Thoracic aorta (tissue), 2 donors: ENCODE measurements at places on chromosomes 16 and 17.
A peak's percentile ranks its signal among the peaks of the same experiment; 100 is the strongest.

DNA sequence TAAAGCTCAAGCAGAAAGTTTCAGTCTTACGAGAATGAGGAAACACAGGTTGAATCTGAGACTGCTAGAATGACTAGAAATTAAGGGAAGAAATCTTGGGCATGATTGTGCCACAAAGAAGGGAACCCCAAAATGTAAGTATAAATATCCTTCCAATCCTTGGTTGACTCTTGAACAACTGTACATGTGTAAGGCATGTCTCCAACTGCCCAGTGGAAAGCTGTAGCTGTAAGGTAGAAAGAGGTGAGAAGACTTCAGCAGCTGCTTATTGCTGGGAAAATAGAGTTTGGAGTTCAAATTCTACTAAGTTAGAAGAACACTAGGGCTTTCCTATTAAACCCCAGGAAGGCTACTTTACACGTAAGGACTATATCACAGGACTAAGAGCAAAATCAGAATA lies 59.7 kb upstream of the NACA2 start:
- no peaks in the 10 kb centered on the region for H3K4me1 ChIP-seq
- DNase-seq: no peak
- no peak overlapping the region for H3K4me3 ChIP-seq
- H3K36me3 ChIP-seq: no peaks in the 10 kb centered on the region

- peaks cover 29% of the 10 kb centered on the region for H3K4me1 ChIP-seq
- H3K36me3 ChIP-seq: peaks cover 9% of the 10 kb centered on the region
- no peak for DNase-seq
Measured at GRCh38 chr16:57799600-57800199, 2.6 kb downstream of the KIFC3 start.

GRCh38 chr17:56688151-56688550 lies 94.7 kb downstream of the NOG start:
- H3K4me3 ChIP-seq: no peak overlapping the region
- no peaks in the 10 kb centered on the region for H3K36me3 ChIP-seq
- DNase-seq: no peak
- no peaks in the 10 kb centered on the region for H3K27me3 ChIP-seq

DNA sequence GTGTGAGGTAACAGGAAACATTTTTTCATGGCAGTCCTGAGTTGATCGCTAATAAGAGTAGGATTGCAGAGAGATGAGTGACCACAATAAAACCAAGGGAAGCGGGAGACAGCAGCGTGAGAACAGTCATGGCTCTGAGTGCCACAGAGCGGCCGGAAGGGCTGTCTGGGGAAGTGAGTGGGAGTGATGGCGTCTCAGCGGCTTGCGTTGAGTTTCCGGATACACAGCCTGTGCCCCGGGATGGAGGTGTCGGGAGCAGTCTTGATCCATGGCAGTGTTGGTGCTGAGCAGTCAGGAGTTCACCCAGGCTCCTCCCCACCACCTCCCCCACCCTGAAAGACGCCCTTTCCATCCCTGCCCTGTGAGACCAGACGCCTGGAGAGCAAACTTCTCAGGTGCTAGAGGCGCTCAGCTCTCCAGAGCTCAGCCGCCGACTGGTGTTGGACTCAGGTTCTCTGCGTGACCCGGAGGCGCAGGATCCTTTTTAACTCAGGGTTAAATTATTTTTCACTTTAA lies 59.8 kb downstream of the BANP start:
- no peak overlapping the region for H3K4me3 ChIP-seq
- H3K27ac ChIP-seq: no peak overlapping the region
- DNase-seq: no peak
- no peaks in the 10 kb centered on the region for H3K4me1 ChIP-seq
- no peaks in the 10 kb centered on the region for H3K27me3 ChIP-seq
- peaks cover 3% of the 10 kb centered on the region for H3K36me3 ChIP-seq

DNA sequence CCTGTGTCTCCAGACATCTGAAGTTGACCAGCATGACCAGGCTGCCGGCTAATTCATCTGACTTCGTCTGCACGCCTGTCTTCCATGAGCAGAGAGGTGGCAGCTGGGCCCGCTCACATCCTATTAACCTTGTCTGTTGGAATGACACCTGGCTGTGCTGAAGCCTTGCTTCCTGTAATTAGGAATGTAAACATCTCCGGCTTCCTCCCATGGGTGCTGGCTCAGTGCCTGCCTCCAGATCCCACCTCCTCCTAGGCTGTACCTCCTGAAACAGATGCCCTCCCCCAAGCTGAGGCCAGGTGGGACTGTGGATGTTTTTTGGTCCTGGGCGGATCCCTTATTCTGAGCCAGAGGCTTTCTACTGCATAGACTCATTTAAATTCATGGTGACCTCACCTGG lies 296.3 kb downstream of the HS3ST4 start:
- H3K4me1 ChIP-seq: no peaks in the 10 kb centered on the region
- H3K27ac ChIP-seq: no peak overlapping the region
- no peak overlapping the region for H3K4me3 ChIP-seq
- DNase-seq: no peak
- H3K36me3 ChIP-seq: no peaks in the 10 kb centered on the region

- H3K36me3 ChIP-seq: no peaks in the 10 kb centered on the region
- peak overlapping the region; percentile 91 for H3K4me3 ChIP-seq
- H3K27ac ChIP-seq: peak overlapping the region; percentile 59
- DNase-seq: no peak
- no peaks in the 10 kb centered on the region for H3K27me3 ChIP-seq
Measured at GRCh38 chr17:80101946-80102663, 724 bp downstream of the GAA start.

DNA sequence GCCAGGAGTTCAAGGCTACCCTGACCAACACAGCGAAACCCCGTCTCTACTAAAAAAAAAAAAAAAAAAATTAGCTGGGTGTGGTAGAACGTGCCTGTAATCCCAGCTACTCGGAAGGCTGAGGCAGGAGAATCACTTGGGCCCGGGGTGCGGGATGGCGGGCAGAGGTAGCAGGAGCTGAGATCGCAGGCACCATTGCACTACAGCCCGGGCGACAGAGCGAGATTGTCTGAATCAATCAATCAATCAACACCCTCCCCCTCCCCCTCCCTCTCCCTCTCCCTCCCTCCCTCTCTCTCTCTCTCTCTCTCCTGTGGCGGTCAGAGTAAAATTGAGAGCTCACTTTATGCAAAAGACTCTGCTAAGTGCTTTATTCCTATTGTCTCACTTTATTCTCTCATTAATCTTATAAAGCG lies 1.2 kb downstream of the HSDL1 start:
- no peaks in the 10 kb centered on the region for H3K36me3 ChIP-seq
- H3K27ac ChIP-seq: no peak overlapping the region
- DNase-seq: no peak
- peak overlapping the region; percentile 98 for H3K4me3 ChIP-seq
- H3K4me1 ChIP-seq: peaks cover 3% of the 10 kb centered on the region

- no peak overlapping the region for H3K4me3 ChIP-seq
- no peaks in the 10 kb centered on the region for H3K27me3 ChIP-seq
- H3K36me3 ChIP-seq: no peaks in the 10 kb centered on the region
- no peak overlapping the region for H3K27ac ChIP-seq
- peaks cover 18% of the 10 kb centered on the region for H3K4me1 ChIP-seq
Measured at GRCh38 chr16:72313903-72314302, 141.9 kb upstream of the PMFBP1 start.

DNA sequence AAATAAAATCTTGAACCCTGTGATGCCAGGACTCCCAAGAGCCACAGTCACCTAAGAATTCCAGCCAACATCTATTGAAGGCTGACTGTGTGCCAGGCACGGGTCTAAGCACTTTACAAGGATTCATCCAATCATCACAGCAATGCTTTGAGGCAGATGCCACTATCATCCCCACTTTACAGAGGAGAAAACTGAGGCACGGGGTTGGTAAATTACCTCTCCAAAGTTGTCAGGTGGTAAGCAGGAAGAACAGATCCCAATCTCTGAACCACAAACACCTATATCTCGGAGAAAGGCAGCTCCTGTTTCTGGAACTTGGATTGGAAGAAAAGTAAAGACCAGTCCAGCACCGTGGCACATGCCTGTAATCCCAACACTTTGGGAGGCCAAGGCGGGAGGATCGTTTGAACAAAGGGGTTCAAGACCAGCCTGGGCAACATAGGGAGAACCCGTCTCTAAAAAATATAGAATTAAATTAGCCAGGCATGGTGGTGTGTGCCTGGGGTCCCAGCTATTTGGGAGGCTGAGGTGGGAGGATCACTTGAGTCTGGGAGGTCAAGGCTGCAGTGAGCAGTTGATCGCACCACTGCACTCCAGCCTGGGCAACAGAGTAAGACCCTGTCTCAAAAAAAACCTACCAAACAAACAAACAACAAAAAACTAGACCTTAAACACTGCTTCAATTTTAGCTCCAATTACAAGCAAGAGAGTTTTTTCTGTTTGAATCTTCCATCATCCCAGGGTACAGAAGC lies 60.7 kb upstream of the SIAH1 start:
- no peak for DNase-seq
- no peak overlapping the region for H3K4me3 ChIP-seq
- H3K36me3 ChIP-seq: no peaks in the 10 kb centered on the region
- H3K27me3 ChIP-seq: no peaks in the 10 kb centered on the region
- H3K27ac ChIP-seq: no peak overlapping the region
